ENCODE measurements at places on chromosomes 2 and 18.

- H3K4me3 ChIP-seq, result no peak overlapping the region
- DNase-seq, result no peak
- no peak overlapping the region for H3K27ac ChIP-seq
- peaks cover 11% of the 10 kb centered on the region for H3K4me1 ChIP-seq
- peaks cover 30% of the 10 kb centered on the region for H3K36me3 ChIP-seq
Measured at GRCh38 chr2:238441262-238442114, 14.8 kb downstream of the ASB1 start.

- no peaks in the 10 kb centered on the region for H3K4me1 ChIP-seq
- no peak overlapping the region for H3K27ac ChIP-seq
- H3K27me3 ChIP-seq, result no peaks in the 10 kb centered on the region
Measured at GRCh38 chr2:177758591-177759371, 313.8 kb downstream of the PDE11A start.

DNA sequence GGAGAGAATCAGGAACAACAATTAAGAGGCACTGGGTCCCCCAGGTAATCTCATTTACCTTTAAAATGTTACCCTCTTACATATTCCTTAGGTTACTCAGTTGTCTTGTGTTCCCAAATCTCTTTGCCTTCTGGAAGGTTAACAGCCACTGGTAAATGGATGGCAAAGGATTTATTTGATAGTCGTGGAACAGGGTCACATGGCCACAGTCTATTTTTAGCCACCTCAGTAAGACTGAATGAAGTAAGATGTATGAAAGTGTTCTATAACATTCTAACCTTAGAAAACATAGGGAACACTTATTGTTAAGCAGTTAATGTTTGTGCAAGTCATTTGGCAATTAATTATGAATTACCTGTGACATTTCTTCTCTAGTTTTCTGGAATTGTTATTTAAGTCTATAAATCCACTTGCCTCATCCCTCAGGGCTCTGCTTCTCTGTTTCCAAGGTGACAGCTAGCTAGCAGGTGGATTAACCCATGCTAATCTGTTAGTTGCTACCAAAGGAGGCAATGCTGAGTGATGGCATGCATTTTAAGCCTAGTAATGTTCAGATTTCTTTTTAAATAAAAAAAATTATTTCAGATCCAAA is 211.0 kb downstream of the PIK3C3 start:
- no peaks in the 10 kb centered on the region for H3K36me3 ChIP-seq
- no peak overlapping the region for H3K27ac ChIP-seq
- no peak overlapping the region for H3K4me3 ChIP-seq
- no peaks in the 10 kb centered on the region for H3K4me1 ChIP-seq
- DNase-seq, result no peak

DNA sequence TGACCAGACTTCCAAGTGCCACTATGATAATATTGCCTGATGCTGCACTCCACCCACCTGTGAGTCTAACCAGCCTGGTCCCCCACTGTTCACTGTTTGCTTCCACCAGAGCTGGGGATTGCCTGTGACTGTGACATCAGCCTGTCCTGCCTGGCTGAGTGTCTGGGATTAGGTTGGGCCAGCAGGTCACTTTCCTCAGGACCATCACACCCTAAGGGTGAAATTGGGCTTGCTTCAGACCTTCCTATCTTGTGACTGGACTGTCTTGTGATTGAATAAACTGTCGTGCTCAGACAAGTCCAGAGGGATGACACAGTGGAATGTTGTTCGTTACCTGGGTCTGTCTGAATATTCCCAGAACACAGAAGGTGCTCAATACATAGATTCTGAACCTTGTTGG is 87.4 kb upstream of the HK2 start:
- H3K36me3 ChIP-seq, result no peaks in the 10 kb centered on the region
- no peaks in the 10 kb centered on the region for H3K4me1 ChIP-seq
- DNase-seq, result no peak
- no peaks in the 10 kb centered on the region for H3K27me3 ChIP-seq
- no peak overlapping the region for H3K27ac ChIP-seq

GRCh38 chr2:112204411-112204810 is 50.4 kb downstream of the ZC3H8 start:
- H3K4me1 ChIP-seq, result no peaks in the 10 kb centered on the region
- H3K4me3 ChIP-seq, result no peak overlapping the region
- no peak for DNase-seq
- H3K36me3 ChIP-seq, result no peaks in the 10 kb centered on the region

- no peaks in the 10 kb centered on the region for H3K36me3 ChIP-seq
- no peak overlapping the region for H3K4me3 ChIP-seq
- H3K27ac ChIP-seq, result no peak overlapping the region
- no peaks in the 10 kb centered on the region for H3K27me3 ChIP-seq
- no peak for DNase-seq
Measured at GRCh38 chr2:181778621-181779201, 98.4 kb upstream of the NEUROD1 start.

DNA sequence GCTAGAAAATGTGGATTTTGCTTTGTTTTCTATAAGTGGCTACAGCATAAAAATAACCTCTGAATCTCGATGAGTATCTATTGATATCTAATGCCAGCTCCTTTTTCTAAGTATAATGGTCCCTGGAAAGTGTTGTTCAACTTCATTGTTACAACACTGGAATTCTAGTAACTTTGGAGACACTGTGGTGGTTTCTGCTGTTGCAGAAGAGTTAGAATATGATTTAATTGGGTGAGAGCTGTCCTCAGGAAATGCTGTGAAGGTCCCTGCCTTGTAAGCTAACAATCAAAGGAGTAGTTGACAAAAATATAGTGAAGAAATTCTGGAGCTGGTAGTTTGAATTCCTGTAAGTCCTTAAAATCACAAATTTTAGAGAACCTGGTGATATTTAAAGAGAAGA is 62.1 kb downstream of the C18orf63 start:
- no peaks in the 10 kb centered on the region for H3K27me3 ChIP-seq
- peaks cover 55% of the 10 kb centered on the region for H3K4me1 ChIP-seq
- no peak for DNase-seq
- no peaks in the 10 kb centered on the region for H3K36me3 ChIP-seq
- no peak overlapping the region for H3K4me3 ChIP-seq
- no peak overlapping the region for H3K27ac ChIP-seq

DNA sequence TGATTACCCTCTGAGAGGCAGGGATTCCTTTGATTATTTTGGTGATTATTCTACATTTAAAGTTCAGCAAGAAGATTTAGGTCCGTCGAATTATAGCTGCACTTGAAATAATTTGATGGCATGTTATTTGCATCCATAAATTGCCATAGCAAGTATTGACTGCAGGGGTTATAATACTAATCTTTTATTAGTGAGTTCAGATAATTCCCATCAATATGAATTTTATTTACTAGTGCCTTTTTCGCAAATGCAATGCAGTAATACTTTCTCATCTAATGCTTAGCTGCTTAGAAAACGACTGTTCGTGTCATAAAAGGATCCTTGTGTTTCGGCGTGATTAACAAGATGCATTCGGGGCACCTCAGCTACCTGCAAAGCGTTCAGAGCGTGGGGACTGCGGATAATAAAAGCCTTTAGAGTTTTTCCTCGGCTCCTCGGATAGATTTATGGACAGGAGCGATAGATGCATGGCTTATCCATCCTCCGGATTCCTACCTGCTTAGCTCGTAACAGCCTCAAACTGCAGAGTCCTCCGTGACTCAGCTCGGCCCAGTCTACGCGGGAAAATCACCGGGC is 2.5 kb upstream of the GBX2 start:
- no peaks in the 10 kb centered on the region for H3K36me3 ChIP-seq
- H3K4me3 ChIP-seq, result no peak overlapping the region
- H3K27me3 ChIP-seq, result peaks cover 28% of the 10 kb centered on the region
- no peak for DNase-seq
- no peak overlapping the region for H3K27ac ChIP-seq

GRCh38 chr2:162379719-162380580 is 36.0 kb downstream of the GCA start:
- H3K4me3 ChIP-seq, result no peak overlapping the region
- H3K36me3 ChIP-seq, result no peaks in the 10 kb centered on the region
